ENCODE measurements at places on chromosomes 2 and 18.

GRCh38 chr18:48672671-48673340 lies 134.0 kb downstream of the CTIF start:
- no peak for DNase-seq

GRCh38 chr2:197804049-197804757 lies at the start of gene PLCL1:
PLCL1 (plus strand) TSS chr2:197804593.
- peak; percentile 74 for DNase-seq

- DNase-seq: no peak
Measured at GRCh38 chr2:172927641-172928357, 147.8 kb upstream of the MAP3K20 start.

- no peak for DNase-seq
Measured at GRCh38 chr2:62596061-62596921, 90.3 kb upstream of the TMEM17 start.

DNA sequence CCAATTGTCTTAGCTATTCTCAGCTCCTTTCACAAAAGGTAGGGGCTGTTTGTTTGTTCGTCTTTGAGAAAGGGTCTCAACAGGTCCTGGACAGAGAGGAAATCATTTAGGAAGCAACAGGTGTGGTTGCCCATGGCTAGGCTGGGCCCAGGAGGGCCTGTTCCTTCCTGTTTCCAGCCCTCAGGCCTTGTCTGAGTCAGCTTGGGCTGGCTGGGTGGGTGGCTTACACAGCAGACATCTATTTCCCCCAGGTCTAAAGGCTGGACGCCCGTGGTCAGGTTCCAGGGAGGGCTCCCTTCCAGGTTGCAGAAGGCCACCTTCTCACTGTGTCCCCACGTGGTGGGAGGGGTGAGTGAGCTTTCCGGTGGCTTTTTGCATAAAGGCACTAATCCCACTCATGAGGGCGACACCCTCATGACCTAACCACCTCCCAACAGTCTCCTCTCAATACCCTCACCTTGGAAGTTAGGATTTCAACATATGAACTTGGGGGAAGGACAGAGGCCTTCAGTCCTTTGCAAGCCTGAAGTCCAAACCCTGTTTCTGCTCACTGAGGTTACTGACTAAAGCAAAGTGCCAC lies 45.5 kb downstream of the ARHGEF4 start:
- no peak for DNase-seq

- no peak for DNase-seq
Measured at GRCh38 chr2:25281522-25281921, 60.2 kb downstream of the DNMT3A start.

DNA sequence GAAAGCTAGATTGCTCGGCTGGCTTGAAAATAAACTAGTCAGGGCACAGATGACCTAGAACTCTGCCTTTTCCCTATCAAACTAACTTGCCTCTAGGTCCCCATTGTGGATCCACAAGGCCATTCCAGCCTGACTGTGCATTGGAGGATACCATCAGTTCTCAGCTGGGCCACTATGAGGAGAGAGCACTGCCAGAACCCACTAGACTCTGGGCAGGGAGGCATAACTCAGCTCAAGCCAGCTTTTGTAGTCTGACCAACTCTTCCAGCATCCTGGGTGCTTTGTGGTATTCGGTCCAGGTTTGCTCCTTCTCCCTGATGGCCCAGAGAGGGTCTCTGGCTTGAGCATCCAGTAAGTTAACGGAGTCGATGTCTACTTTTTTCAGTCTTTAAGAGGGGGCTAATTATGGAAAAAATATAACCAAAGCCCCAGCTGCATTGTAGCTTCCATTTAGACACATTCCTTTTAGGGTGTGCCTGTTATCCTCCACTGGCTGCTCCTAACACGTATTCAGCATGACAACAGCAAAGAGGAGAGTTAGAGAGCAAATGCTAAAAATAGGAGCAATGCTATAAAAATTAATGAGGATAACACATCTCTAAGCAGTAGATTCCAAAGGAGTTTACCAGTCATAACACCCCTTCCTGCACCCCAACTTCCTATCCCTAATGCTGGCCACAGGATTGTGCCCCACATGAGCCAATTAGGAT lies 15.2 kb downstream of the GKN2 start:
- DNase-seq: no peak

DNA sequence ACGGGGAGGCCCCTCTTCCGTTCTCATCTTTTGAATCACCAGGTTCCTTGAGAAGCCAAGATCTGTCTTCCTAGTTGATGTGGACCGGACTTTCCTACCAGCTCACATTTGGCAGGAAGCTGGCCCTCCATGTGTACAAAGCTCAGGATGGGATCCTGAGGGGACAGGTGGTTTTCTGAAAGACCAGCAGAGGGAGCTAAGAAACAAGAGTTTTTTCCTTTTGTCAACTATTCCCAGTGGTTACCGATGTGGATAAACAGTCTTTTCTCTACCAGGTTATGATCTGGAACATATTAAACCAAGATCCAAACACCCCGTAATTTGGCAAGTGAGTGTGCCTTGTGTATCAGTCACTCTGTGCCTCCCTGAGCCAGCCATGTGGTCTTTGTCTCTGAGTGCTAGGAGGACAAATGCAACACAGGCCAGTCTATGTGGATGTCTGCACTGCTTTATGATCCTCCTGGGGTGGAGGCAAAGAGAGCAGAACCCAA lies 25.1 kb upstream of the ARHGAP25 start:
- DNase-seq: peak; percentile 30

- no peak for DNase-seq
Measured at GRCh38 chr2:84653302-84653701, 137.0 kb downstream of the DNAH6 start.

DNA sequence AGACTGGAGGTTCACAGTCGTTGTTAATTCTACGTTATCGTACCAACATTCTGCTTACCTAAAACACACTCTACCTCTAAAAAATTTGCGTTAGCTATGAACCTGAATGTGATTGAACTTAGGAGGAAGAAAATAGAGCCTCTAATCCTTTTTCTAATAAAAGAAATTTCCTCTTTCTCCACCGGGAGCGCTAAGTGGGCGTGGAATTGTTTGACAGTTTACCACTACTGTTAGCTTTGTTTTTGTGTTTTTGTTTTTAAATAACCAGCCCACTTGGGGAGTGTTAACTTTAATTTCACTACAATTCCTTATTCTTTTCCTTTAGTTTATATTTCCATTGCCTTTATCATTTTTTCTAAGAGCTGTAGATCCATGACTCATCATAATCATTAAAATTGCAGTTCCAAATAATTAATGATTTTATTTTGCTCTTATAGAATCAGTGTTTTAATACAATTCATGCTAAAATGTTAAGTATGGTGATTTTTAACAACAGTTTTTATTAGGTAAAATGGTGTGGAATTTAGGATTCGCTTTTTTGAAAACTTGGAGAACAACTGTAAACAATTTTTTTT lies 55.0 kb upstream of the ITM2C start:
- no peak for DNase-seq

GRCh38 chr18:33010149-33010548 lies 237.3 kb upstream of the KLHL14 start:
- DNase-seq: no peak

GRCh38 chr2:54274781-54275242 lies 18.8 kb upstream of the TSPYL6 start:
- DNase-seq: no peak

GRCh38 chr18:36275561-36275960 lies 22.0 kb upstream of the FHOD3 start:
- no peak for DNase-seq

- DNase-seq: no peak
Measured at GRCh38 chr2:136741471-136741870, 23.9 kb upstream of the THSD7B start.

DNA sequence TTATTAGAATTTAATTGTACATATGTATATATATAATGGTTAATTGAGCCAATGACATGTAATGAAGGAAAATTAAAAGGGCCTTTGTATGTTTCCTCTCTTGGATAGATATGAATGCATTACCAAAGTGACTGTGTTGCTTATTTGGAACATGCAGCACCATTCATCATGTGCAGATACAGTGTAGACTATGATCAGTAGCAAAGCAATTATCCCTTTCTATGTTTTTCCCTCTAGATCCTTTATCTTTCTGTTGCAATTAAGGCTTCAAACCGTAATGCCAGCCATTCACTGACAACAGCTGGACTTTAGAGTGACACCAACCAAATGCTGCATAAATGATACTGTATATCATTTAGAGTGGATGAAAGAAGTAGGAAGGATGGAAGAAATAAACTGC lies 565.2 kb downstream of the NRXN1 start:
- DNase-seq: no peak

DNA sequence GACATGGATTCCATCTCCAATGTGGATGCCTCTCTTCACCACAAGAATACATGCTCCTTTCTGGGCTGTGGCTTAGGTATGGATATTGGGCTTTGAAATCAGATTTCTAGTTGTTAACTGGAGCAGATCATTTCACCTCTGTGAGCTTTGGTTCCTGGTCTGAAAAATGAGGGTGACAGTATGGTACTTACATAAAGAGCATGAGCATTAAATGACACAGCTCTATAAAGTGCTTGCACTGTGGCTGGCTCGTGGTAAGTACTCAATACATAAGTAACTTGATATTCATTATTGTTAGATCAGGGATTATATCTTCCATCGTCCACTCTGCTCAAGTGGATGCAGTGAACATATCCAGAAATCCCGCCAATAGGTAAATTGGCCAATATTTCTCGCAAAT lies 33.4 kb downstream of the ARHGAP25 start:
- peak; percentile 12 for DNase-seq

DNA sequence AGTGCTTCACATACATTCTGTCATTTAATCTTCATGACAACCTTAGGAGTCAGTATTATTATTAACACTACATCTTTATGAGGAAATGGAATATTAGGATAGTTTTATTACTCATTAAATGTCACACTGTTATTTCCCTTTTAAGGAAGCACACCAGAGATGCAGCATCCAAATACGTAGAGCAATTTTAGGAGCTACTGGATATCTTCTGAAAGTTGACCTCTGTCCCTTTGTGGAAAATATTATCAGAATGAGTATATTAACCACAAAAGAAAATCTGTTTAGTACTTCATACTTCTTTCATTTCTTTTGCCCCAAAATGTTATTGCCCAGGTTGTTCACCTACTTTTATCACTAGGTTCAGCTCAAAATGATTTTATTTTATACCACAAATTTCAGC lies 72.9 kb upstream of the APCDD1 start:
- no peak for DNase-seq

DNA sequence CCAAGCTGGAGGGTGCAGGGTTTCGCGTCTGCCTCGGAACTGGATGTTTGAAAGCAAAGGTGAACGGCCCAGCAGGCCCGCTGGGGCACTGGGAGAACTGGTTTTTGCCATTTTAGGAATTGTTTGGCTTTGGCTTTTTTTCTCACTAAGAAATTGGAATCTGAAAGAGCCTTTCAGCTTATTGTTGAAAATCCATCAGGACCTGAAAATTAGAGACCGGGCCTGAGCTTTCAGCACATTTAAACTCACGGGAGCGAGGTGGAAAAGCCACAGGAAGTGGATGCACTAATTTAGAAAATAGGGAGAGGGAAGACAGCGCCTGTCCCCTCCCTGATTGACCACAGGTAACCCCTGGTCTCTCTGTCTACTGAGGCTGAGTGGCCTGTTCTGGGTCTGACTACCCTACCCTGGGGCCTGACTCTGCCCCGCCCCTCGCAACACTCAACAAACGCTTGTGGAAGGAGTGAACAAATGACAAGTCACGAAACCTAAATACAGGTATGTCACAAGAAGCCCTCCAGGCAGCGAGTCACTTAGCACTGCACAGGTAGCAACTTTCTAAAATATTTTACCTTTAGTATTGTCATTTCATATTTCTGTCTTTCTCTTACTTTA lies 100.3 kb upstream of the MBOAT2 start:
- DNase-seq: no peak

DNA sequence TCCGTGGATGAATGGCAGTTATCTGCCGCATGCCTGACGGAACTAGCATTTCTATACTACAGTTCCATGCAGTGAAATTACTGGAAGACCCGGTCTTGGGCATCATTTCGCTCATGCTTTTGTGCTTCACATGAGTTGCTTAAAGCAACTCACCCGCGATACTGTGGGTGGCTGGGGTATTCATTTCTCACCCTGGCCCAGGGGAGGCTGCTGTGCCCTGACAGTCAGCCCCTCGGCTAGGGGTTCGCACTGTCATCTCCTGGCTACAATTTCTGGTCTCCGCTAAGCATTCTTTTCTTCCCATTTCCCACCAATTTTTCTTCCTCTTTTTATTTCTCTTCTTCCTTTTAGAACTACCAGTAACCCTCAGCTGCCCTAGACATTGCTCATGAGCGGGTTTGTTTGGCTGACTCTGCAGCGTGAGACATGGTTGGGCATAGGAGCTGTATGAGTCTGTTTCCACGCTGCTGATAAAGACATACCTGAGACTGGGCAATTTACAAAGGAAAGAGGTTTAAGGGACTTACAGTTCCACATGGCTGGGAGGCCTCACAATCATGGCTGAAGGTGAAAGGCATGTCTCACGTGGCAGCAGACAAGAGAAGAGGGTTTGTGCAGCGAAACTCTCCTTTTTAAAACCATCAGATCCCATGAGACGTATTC lies 16.5 kb upstream of the CNDP2 start:
- DNase-seq: no peak

GRCh38 chr18:25058521-25058920 lies 293.4 kb downstream of the ZNF521 start:
- no peak for DNase-seq

GRCh38 chr2:86072271-86072858 lies 33.3 kb downstream of the POLR1A start:
- no peak for DNase-seq

DNA sequence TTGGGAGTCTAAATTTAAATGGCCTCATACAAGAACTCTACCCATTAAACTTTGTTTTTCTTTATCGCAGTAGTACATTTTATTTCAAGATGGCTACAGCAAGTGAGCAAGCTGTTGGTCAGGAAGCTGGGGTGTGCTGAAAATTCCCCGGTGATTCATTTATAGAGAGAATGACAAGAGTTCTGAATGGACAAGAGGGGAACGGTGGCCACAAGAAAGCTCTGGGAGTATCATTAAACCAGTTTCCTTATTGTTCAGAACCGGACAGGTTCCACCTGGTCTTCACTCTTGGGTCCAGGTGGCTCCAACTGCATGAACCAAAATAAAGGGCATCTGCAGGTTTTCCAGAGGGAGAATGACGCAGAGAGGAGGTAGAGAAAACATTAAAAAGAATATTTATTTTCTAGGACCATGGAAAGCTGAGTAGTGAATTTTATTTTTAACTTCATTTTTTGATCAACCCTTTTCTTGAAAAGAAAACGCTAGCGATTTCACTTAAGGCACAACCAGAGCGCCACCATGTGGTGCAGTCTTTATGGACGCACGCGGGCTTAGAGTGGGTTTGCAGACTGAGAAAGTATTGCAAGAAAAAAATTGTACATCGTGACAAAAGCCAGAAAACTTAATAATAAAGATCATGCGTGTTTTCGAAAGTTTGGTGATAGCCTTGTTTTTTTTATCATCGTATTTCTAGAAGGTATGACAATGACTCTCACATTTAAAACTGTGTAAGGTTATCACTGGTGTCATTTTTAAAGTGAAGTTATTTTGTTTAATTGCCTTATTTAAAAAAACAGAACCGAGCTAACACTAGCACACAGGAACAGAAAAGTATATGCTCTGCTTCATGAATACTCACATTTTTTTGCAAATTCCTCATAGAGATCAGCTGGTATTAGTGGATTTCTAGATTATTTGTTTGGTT lies 97.9 kb upstream of the NOL4 start:
- no peak for DNase-seq

GRCh38 chr2:205024822-205025518 lies 479.7 kb downstream of the PARD3B start:
- DNase-seq: peak; percentile 12

- DNase-seq: no peak
Measured at GRCh38 chr2:173229086-173229485, 125.6 kb upstream of the CDCA7 start.
